Activated CD8-positive, alpha-beta T cell treated with anti-CD3 and anti-CD28 coated beads, Interleukin-2, amount 10 ng/mL, durations not matched to agents 7 days and 5 days (primary cell): ENCODE measurements at places on chromosomes 11 and 22. TPM values are rescaled to one million over a fixed set of nuclear protein-coding genes. Genes with fewer than 3 reads are reported as not detected.

GTSE1 gene
- 114 TPM for total RNA-seq

SLC22A25 gene
- not detected for total RNA-seq

GRCh38 chr11:19359221-19360000 is 118.7 kb upstream of the E2F8 start:
- peaks cover 12% of the 10 kb centered on the region for H3K27me3 ChIP-seq
- no peak overlapping the region for H3K27ac ChIP-seq
- H3K4me3 ChIP-seq, result no peak overlapping the region
- H3K36me3 ChIP-seq, result no peaks in the 10 kb centered on the region
- no peak for DNase-seq

GRCh38 chr11:103272876-103273275 is 163.7 kb downstream of the DYNC2H1 start:
- H3K4me3 ChIP-seq, result no peak overlapping the region
- no peaks in the 10 kb centered on the region for H3K4me1 ChIP-seq
- no peak overlapping the region for H3K27ac ChIP-seq
- no peaks in the 10 kb centered on the region for H3K36me3 ChIP-seq
- H3K27me3 ChIP-seq, result no peaks in the 10 kb centered on the region

DNA sequence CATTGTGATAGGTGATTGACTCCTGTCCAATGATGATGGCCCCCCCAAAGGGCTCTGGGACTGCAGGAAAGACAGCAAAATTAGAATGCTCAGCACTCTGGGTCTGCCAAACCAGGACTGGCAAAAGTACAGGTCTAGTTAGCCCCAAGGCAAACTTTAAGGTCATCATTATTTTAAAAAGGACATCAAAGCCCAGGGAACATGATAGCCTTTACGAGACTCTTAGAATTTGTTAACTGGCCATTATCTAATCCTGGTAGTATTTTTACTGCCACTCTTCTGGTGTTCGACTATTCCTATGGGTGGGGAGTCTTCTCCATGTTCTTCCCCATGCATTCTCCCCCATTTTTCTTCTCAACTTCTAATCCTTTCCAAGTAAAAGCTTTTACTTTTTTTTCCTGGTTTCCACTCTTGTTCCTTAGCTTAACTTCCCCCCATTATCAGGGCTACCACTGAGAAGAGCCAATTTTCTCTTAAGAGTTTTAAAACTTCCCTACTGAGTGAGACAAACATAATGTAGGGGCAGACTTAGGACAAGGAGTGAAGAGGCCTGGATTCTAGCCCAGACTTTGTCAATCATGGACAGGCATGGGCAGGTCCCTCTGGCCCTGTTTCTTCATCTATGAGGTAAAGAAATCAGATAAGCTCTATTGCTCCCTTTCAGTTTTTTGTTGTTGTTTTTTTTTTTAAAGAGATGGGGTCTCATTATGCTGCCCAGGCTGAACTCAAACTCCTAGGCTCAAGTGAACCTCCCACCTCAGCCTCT is 7.1 kb downstream of the DDB1 start:
- H3K27me3 ChIP-seq, result no peaks in the 10 kb centered on the region
- peaks cover 15% of the 10 kb centered on the region for H3K4me1 ChIP-seq
- H3K4me3 ChIP-seq, result no peak overlapping the region

DNA sequence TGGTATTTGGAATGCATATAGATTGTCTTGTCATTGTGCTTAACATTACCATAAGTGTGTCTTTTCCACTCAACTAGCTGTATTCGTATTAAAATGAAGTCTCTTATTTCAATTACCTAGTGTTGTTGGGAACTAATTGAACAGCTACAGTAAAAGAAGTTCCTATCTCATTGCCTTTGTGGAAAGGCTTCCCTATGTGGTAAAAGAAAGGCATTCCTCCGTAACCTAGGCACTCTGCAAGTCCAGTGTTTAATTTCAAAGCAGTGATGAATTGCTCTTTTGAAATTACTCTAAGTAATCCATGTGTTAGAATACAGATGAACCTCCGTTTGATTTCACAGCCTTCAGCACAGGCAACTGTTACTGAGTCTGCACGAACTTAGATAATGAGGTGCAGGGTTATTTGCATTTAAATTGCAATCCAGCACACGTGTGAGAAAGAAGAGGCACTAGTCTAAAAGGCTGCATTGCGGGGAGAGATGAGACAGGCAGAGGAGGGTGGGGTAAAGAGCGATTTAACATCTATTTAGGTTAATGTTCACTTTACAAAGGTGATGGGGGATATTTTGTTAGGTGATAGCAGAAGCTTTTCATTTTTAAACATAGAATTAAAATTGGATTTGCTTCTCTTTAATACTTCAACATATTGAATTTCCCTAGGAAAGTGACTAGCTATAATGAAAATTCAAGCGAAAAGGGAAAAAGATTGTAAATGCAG is 25.0 kb upstream of the CRTAM start:
- peaks cover 48% of the 10 kb centered on the region for H3K36me3 ChIP-seq
- H3K4me3 ChIP-seq, result no peak overlapping the region
- H3K4me1 ChIP-seq, result peaks cover 50% of the 10 kb centered on the region
- DNase-seq, result no peak
- H3K27ac ChIP-seq, result no peak overlapping the region

GRCh38 chr11:8773916-8774539 is 91.4 kb downstream of the RPL27A start:
- H3K27ac ChIP-seq, result peak overlapping the region; percentile 1
- H3K4me3 ChIP-seq, result no peak overlapping the region
- peaks cover 10% of the 10 kb centered on the region for H3K27me3 ChIP-seq
- H3K4me1 ChIP-seq, result no peaks in the 10 kb centered on the region
- DNase-seq, result no peak
